ENCODE measurements at places on chromosomes 7 and 10.

DNA sequence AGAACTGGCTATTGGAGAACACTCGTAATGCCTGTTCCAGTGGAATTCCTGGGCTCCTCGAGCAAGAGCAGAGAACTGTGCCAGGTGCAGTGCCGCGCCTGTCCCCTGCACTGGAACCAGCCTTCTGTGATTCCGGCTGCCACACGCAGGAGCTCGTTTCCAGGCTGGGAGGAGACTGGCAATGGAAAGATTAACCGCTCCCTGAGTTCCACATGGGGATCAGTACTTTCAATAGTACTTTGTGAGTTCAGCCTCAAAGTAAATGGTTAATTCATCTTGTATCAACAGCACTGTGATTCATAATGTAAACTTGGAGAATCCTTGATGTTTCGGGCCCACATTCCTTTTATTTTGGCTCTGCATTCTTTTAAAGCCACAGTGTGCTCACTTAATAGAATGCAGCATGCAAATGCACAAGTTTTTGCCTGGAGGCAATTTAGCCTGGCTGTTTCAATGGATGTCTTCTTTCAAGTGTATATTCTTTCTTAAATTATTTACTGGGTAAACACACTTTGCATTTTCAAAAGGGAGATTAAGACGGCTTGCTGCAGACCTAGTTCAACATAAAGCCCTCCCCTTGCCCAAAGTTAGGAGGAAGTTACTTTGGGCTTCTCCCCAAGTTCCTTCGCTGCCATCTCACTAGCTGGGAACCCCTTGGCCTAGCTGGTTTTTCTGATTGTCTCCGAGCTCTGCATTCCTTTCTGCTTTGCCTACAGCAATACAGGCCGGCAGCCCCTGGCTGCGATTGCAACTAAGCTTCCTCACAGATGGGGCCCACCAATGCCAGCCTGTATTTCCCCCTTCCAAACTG, 138.1 kb upstream of the TCF7L2 start:
- peak; percentile 94 for DNase-seq

DNA sequence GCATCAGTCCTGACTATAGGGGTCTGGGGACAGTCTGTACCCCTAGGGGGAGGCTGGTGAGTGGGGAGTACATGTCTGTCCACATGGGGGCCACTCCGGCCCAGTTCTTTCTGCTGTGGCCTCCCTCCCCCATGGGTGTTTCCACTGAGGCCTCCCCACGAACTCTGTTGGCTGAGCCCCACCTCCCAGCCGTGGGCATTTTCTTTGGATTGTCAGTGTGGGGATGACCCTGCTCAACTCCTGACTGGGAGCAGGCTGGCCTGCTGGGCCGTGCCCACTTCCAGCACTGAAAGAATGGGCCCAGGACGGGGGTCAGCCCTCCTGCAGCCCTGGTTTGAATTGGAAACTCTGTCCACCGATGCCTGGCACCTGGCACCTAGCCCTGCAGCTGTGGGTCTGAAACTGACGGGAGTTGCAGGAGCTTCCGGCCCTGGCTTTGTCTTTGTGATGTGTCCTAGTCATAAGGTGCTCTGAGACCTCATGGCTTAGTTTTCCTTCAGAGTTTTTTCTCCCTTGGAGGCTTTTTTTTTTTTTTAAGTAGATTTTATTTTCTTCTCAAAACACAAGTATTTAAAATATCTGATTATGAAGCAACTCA, 46.5 kb downstream of the LHPP start:
- DNase-seq: no peak

DNA sequence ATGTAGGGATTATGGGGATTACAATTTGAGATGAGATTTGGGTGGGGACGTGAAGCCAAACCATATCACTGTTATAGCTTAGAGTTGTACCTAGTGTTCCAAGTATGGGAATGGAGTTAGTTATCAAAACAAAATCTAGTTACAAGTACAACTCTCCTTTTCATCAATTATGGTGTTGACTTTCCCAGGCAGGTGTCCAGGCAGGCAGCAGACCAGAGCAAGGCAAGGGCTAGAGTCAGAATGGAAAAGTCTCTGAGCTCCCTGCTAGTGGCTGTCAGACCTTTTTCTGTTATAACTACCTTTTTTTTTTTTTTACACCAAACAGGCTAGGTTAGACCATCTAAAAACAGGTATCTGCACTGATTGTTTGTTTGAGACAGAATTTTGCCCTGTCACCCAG, 29.2 kb downstream of the PTER start:
- DNase-seq: no peak

- peak; percentile 88 for DNase-seq
Measured at GRCh38 chr7:55441774-55442522, 76.8 kb downstream of the LANCL2 start.

GRCh38 chr7:2008936-2009540, 223.7 kb downstream of the MAD1L1 start:
- DNase-seq: no peak

DNA sequence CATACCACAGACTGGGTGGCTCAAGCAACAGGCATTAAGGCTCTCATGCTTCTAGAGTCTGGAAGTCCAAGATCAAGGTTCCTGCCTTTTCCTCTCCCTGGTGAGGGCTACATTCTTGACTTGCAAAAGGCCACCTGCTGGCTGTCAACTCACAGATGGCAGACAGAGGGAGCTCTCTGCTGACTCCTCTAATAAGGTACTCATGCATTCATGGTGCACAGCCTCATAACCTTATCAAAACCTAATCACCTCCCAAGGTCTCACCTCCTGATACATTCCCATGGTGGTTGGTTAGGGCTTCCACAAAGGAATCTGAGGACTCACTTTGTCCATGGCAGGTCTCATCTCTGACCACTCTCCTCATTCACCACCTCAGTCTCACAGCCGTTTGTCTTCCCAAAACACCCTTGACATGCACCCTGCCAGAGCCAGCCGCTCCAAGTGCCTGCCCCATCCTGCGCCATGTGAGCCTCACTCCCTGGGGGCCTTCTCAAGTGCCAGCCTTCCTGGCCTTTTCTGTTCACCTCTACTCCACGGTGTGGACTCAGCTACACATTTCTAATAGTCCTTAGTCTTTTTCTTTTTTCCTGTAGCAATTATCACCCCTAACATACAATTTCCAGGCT, 400.3 kb upstream of the ADARB2 start:
- DNase-seq: no peak

DNA sequence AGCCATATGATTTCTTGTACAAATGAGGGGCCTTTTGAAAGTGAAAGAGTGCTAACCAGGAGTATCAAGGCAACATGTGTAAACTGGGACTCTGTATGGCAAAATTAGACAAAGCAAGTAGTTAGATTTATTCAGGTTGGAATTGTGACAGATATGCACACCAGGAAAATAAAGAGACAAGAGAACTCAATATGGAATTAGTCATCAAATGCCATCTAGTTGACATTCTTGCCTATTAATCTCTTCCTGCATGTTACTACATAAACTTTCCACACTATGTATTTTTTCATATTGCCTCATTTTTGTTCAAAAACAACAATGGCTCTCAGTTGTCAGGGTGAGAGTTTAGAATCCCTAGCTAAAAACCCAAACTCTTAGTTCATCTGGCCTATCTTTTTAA, 799.0 kb downstream of the NRG3 start:
- peak; percentile 38 for DNase-seq

GRCh38 chr7:30908681-30909080, 3.0 kb upstream of the AQP1 start:
- DNase-seq: no peak

DNA sequence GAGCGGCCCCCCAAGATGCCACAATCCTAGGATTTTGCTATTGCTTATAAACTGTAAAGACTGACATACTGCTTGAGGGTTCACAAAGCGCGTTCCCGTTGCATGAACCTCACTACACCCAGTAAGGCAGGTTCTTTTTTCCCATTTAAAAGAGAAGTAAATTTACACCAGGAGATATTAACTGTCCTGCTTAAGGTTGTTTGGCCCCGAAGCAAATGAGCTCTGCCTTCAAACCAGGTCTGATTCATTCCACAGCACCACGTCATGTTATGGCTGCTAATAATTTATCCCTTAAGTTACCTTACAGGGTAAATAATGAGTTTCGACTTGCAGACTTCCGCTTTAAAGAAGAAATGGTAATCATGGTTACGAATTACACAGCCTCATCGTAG, 559 bp upstream of the FKBP14 start:
- peak; percentile 41 for DNase-seq

GRCh38 chr10:96986200-96986856, 154.2 kb downstream of the LCOR start:
- DNase-seq: no peak

GRCh38 chr10:111278266-111278665, 201.4 kb downstream of the ADRA2A start:
- no peak for DNase-seq

- peak; percentile 58 for DNase-seq
Measured at GRCh38 chr7:128137181-128137580, 103.9 kb upstream of the LEP start.

- no peak for DNase-seq
Measured at GRCh38 chr7:106604303-106604924, 56.5 kb downstream of the CCDC71L start.

DNA sequence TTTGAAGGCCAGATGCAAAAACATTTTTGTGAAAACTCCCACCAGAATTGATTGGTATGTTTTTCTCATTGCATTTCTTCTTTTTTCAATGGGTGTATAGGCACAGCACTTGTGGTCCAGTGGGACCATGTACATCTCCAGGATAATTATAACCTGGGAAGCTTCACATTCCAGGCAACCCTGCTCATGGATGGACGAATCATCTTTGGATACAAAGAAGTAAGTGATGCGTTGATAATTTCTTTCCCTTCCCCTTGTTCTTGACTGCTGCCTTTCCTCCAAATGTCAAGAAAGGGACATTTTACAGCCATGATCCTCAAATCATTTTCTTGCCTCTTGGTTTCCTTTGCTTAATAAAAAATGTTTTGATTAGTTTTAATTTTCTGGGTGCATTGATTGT, 331.5 kb downstream of the PLXDC2 start:
- DNase-seq: peak; percentile 32

DNA sequence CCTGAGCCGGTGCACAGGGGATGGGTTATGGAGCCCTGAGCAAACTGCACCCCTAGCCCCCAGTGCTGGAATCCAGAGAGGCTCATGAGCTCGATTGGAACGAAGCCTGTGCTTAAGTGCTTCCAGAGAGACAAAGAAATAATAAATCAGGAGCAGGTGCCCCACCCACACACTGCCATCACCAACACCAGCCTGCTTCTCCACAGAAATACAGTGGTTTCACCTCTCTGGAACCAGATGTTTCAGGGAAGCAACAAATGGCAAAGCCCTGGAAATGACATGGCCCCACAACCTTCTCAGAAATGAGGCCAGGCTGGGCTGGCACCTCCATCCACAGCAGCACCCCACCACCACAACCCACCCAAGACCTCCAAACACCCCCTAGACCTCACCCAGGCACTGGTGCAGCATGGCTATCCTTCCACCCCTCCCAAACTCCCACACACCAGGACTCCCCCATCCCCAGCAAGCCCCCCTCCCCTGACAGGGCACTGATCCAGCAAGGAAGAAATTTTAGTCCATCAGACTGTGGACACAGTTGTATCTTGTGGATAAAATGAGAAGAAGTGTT, 4.1 kb upstream of the SLC18A3 start:
- no peak for DNase-seq

DNA sequence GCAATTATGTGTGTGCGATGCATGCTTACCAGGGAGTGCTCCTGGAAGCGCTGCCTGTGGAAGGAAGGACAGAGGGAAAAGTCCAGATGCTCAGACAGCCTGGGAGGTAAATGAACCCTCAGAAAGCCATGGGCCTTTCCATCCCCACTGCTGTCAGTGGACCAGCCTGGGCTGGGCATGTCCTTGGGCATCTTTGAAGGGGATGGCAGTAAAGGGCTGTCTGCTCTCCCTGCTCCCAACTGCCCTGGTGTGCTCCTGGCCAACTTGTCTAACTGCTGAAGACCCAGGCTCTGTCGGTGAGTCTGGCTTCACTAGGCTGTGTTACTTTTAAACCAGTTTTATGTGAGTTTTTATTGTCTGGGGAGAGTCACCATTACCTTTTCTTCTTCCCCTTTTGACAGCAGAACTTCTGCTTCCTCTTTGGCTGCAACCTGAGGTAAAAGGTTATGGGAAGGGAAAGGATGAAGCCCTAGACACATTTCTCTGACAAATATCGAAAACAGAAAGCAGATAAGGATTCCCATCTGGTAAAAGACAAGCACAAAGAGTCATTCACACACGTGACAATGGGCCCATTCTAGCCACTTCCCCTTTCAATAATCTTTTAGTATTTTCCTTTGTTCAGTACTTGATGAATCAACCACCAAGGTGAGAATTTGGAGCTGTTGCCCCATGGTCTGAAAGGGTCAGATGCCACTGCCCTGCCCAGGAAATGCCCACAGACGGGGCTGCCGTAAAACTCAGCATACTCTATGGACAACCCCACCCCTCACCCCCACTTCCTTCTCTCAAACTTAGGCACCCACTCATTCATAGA, 27.6 kb upstream of the PIK3AP1 start:
- no peak for DNase-seq

GRCh38 chr10:71092812-71093401, 119.5 kb upstream of the UNC5B start:
- DNase-seq: no peak

- DNase-seq: no peak
Measured at GRCh38 chr7:91463330-91463729, 199.1 kb downstream of the FZD1 start.

DNA sequence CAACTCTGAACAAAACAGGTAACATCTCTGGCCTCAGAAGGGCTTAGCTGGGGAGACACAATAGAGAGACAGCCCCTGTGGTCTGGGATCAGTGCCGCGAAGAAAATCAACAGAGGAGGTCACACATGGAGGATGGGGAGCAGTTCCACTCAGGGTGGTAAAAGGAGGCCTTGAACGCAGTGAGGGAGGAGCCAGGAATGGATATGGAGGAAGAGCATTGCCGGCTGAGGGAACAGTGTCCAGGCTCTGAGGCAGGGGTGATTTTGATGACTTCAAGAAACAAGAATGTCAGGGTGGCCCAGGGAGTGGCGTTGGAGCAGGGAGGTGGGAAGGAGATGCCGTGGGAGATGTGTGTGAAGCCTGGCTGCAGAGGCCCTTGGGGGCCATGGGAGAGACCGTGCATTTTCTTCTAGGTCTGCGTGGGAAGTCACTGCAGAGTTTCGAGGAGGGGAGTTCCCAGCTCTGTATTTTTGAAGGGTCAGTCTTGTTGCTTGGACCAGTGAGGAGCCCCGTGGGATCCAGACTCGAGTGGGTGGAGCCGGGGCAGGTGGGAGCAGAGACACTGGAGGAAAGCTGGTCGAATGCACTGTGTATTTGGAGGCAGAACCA, 35.7 kb upstream of the SH2D4B start:
- DNase-seq: no peak

GRCh38 chr10:131179361-131179760, 132.2 kb downstream of the TCERG1L start:
- no peak for DNase-seq

All from fibroblast of skin of abdomen (primary cell).